Articular chondrocyte of knee joint (primary cell): ENCODE measurements at places on chromosomes 11 and 22. TPM values are rescaled to one million over a fixed set of nuclear protein-coding genes. Genes with fewer than 3 reads are reported as not detected.

The PATE2 gene
- 0.13 and 0.43 TPM in 2 replicates for total RNA-seq

The AIFM3 gene
- 0.52 and 0.54 TPM in 2 replicates for total RNA-seq

The C22orf42 gene
- total RNA-seq, result not detected in 2 replicates

The C11orf87 gene
- 0.13 and 0.43 TPM in 2 replicates for total RNA-seq

The GRAMD1B gene
- 7.2 and 7.7 TPM in 2 replicates for total RNA-seq

The VPS51 gene
- 123 and 217 TPM in 2 replicates for total RNA-seq

The GVQW3 gene
- total RNA-seq, result 2.9 and 3.3 TPM in 2 replicates

The C11orf91 gene
- total RNA-seq, result not detected in 2 replicates

The RBMXL2 gene
- not detected in 2 replicates for total RNA-seq

The SNX15 gene
- 11.9 and 13.4 TPM in 2 replicates for total RNA-seq

The GRIK4 gene
- 0.11 and 0.13 TPM in 2 replicates for total RNA-seq

The RFPL2 gene
- total RNA-seq, result not detected in 2 replicates

The SLC25A17 gene
- total RNA-seq, result 16.2 and 22.3 TPM in 2 replicates

The SYT7 gene
- 3.4 and 4.3 TPM in 2 replicates for total RNA-seq

The CECR2 gene
- total RNA-seq, result under 0.01 TPM in 1 of 2 replicates, not detected in the other

The BIRC3 gene
- 3.3 and 8.3 TPM in 2 replicates for total RNA-seq

The CRYBB3 gene
- not detected in 2 replicates for total RNA-seq

The APOL6 gene
- total RNA-seq, result 55.9 and 75.7 TPM in 2 replicates

The UBQLNL gene
- total RNA-seq, result 0.39 and 0.65 TPM in 2 replicates

The KCNQ1OT1 gene
- 6.4 and 8.1 TPM in 2 replicates for total RNA-seq

The PIM3 gene
- 15.8 and 18.7 TPM in 2 replicates for total RNA-seq

The EHF gene
- total RNA-seq, result under 0.01 TPM in 1 of 2 replicates, not detected in the other

The TRIM49 gene
- not detected in 2 replicates for total RNA-seq

The NPAT gene
- 22.7 and 28.9 TPM in 2 replicates for total RNA-seq

The SDHAF2 gene
- total RNA-seq, result 44.9 and 63.3 TPM in 2 replicates

The OR52I2 gene
- total RNA-seq, result not detected in 2 replicates

The OR10W1 gene
- total RNA-seq, result not detected in 2 replicates

The SLC35C1 gene
- total RNA-seq, result 9.0 and 11.1 TPM in 2 replicates
